ENCODE measurements at places on chromosomes 3 and 15.

DNA sequence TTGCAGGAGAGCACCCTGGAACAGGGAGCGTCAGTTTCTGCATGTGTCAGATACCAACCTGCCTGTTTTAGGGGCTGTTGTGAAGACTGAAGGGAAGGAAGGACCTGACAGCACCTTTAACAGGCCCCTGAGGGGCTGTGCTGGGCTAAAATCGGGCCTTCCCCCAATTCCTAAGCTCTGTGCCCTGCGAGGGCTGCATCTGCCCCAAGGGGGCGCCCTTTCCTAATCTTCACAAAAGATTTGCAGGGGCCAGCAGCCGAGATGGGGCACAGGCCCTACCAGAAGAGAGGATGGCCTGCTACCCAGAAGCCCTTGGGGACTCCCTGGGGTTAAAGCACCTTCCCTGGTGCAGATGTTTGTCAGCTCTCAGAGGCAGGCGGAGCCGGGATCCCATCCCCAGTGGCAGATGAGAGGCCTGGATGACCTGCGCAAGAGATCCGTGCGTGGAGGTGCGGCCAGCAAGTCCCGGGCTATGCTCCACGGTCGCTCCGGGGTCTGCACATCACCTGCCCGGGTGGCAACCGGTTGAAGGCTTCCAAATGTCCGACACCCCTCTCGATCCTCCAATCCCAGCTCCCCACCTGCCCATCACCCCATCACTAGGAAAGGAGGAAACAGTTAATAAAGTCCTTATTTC, 53.6 kb downstream of the RHCG start:
- no peak for DNase-seq

DNA sequence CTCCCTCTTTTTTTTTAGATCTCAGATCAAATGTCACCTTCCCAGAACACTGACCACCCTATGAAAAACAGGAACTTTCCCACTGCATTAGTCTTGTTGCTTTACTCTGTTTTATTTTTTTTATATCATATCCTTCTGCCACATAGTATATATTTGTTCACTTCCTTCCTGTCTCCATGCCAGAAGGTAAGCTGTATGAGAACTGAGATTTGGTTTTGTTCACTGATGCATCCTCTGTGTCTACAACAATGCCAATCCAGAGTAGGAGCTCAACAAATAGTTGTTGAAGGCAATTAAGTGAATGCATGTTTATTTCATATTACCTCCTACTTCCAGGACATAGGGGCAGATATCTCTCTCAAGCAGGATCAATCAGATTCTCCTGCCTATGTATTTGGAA, 114.4 kb downstream of the TPRG1 start:
- no peak for DNase-seq

DNA sequence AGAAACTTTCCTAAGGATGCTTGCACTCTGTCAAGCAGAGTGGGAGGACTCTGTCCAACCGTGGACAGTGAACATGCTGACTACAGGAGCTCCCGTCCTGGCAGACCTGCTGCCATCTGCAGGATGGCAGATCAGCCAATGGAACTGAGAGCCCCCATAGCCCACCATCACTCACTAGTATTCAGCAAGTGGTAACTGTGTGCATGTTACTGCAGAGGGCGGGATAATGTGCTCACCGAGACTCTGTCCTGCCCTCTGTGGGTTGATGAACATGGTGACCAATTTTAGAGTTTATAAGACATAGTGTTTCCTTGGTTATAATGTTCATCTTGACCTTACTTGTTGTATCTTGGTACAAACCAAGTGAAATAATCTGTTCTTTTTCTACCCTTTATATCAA, 11.5 kb downstream of the CSPG5 start:
- no peak for DNase-seq

GRCh38 chr3:172848910-172849309, 98.4 kb downstream of the ECT2 start:
- DNase-seq = no peak

DNA sequence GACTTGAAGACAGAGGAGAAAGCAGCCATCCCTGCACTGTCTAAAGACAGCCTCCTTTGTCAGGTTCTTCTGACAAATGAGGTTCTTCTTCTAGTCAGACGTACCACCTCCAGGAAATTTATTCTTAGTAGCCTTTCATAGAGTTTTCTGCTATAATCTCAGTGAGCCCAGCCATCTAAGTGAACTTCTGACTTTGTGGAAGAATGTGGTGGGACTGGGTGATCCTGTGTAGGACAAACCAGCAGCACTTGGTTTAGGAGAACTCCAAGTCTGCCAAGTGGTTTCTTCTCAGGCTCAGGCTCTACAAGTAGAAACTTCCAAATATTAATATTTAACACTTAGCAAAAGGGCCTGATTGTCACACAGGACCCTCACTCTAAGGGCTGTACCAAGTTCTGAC, 52.1 kb downstream of the TIPARP start:
- no peak for DNase-seq

DNA sequence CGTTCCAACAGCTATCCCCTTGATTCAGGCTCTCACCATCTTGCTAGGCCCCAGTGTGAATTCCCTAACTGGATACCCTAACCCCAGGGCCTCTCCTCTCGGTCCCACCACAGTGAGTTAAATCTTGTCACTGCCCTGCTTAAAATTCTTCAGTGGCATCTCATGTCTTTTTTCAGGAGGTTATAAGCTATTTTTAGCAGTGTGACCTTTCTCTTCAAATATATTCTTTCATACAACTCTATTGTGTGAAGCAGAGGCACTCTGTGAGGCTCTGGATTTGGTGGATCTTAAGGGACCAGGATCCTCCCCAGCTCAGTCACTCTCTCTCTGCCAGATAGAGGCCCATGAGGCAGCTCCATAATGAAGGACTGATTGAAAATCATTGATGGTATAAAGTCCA, 760.4 kb downstream of the NTRK3 start:
- no peak for DNase-seq

- DNase-seq = no peak
Measured at GRCh38 chr3:149438981-149439380, 35.5 kb upstream of the TM4SF4 start.

DNA sequence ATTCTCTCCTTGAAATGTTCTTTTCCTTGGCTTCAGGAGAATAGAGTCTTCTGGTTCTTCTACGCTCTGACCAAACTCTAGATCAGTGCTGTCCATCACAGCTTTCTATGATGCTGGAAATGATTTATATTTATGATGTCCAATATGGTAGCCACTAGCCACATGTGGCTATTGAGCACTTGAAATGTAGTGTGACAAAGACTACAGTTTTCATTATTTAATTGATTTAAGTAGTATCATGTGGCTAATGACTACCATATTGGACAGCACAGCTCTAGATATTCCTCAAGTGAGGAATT, 2.9 kb downstream of the LNP1 start:
- no peak for DNase-seq

GRCh38 chr3:29871087-29871486, 590.2 kb downstream of the RBMS3 start:
- no peak for DNase-seq

- DNase-seq = no peak
Measured at GRCh38 chr15:96345560-96346399, 15.3 kb downstream of the NR2F2 start.

DNA sequence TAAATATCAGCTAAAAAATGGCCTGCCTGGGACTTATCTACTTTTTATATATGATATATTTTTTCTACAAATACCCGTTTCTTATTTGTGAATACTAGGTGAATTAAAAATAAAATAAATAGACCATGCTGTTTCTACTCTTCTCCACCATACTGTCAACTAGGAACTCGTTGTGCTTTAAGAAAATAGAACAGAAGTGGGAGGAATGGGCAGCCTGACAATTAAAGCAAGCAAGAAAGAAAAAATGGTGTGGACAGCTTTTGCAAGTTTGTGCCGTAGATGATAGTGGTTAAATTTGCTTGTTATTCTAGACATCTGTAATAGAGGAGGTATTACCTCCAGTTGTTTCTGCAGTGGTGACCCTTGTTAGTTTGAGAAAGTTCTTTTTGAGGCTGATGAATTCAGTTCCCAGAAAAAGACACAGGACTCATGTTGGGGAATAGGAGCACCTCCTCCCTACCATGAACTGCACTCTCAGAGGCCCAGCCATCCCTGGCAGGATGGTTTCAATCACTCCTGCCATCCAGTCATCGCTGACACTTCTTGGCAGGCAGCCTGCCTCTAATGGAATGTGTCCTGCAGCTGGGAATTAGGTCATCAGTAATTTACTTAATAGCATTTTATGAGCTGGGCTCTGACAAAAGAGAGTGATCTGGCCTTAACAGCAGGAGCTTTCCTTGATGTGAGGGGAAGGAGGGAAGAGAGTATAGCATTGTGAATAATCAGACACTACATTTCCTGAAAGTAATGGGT, 105.0 kb upstream of the GAP43 start:
- no peak for DNase-seq

- no peak for DNase-seq
Measured at GRCh38 chr3:32215185-32215584, 23.3 kb upstream of the CMTM8 start.

DNA sequence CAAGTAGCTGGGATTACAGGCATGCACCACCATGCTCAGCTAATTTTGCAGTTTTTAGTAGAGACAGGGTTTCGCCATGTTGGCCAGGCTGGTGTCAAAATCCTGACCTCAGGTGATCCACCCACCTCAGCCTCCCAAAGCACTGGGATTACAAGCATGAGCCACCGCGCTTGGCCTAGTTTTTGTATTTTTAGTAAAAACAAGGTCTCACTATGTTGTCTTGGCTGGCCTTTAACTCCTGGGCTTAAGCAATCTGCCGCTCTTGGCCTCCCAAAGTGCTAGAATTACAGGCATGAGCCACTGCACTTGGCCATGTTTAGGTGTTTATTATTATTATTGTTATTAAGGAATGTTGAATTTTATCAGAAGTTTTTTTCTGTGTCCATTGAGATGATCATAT, 14.7 kb downstream of the IL16 start:
- no peak for DNase-seq

DNA sequence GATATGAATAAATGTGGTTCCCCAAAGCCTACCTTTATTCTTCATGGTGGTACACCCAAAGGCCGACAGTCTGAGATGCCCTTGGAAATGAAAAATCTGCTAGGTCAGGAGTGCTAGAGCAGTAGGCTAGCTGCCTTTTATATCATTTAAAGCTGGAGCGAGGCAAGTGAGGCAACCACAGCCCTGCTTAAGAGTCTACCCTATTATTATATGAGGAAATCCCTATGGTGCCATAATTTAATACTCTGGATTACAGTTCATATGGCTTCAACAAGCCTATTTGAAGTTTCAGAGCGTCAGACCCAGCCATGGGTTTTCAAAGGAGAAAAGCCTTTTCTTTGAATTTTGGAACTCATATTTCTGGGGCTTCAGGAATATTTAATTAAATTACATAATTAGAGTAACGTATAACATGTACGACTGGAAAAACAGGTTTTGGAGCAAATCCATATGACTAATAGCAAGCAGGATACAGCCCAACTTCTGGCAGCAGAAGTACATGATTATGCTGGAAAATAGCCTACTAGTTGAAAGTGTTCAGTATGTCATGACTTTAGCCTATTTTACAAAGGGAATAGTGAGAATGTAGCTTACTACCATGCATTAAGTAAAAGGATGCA, 18.0 kb upstream of the SLTM start:
- DNase-seq = no peak

DNA sequence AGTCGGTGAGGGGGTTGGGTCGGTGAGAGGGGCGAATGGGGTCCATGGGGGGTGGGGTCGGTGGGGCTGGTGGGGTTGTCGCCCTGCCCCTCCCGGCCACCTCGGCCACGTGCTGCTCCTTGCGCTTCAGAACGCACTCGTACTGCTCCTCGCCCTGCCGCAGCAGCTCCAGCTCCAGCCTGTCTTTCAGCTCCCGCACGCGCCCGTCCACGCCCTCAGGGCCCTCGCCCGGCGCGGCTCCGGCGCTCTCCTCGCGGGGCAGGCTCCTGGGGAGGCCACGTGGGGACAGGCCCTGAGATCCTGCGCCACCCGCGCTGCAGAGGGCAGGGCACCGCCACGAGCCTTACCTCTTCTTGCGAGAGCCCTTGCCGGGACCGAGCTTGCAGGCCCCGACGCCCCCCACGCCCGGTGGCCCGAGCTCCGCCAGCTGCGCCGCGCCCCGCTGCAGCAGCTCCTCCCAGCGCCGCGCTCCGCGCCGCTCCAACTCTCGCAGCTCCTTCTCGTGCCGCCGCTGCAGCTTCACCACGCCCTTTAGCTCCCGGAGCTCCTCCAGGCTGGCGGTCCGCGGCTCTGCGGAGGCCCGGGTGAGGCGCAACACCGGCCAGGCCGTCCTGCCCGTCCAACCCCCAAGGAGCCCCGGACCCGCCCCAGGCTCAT, 8.2 kb upstream of the ANKRD63 start:
- DNase-seq = no peak

- DNase-seq = no peak
Measured at GRCh38 chr15:76057332-76058000, 2.3 kb upstream of the TMEM266 start.

DNA sequence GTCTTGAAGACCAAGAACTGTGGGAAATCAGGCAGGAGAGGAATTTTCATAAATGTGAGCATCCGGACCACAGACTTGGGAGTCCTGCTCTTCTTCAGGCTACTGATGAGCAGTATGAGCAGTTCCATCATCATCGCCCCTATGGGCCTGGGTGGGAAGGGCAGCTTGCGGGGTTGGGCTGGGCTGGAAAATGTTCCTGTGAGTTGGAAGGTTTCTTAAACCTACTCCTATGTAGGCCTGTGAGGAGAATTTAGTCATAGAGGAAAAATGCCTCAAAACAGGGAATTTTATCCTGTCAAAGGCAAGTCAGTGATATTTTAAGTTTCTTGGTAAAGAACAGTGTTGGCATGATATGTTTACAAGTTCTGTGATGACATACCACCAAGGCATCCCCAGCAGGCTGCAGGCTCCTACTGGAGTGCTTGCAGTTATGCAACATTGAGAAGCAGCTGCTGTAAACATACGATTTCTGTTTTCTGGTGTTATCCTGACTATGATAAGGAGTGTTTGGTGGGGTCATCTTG, 10.3 kb downstream of the MASP1 start:
- no peak for DNase-seq

DNA sequence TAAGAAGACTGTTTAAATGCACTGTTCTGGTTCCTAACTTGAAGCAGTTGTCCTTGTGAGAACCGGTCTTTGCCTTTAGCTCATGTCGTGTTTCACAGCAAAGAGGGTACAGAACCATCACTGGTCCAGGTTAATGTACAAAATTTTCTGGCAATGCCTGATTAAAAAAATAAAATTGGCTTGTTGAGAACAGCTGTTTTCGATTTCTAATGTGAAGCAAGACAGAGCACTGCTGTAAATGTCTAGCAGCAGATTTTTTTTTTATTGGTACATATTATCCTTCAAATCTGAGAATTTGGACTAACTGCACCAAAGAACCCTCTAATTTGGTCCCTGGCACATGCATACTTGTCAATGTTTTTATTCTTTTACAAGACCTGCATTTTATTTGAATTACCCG, 103.3 kb downstream of the STT3B start:
- DNase-seq = no peak

GRCh38 chr3:14377838-14378169, 24.6 kb upstream of the SLC6A6 start:
- DNase-seq = peak; percentile 12

- no peak for DNase-seq
Measured at GRCh38 chr15:71489570-71489969, 320.8 kb upstream of the NR2E3 start.

DNA sequence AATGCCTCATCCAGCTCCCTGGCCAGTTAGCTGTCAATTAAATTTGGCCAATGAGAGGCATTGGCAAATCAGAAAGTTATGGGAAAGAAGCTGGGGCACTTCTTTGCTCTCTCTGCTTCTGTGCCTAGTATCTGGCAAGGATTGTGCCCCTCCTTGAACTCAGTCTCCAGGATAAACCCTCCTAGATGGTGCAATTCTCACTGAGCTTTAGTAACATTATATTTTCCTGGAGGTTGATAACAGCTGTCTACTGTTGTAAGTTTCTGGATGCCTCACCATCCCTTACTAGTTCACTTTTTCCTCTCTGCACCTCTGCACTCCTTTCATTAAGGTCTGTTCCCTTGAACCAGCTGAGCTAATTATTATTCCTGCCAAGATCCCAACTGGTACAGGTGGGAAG, 329.5 kb downstream of the MFSD1 start:
- no peak for DNase-seq
